Hepatic stellate cell (primary cell): ENCODE measurements at places on chromosomes 6 and 20.

GRCh38 chr20:13821876-13822275 lies 37.0 kb downstream of the NDUFAF5 start:
- DNase-seq = no peak

DNA sequence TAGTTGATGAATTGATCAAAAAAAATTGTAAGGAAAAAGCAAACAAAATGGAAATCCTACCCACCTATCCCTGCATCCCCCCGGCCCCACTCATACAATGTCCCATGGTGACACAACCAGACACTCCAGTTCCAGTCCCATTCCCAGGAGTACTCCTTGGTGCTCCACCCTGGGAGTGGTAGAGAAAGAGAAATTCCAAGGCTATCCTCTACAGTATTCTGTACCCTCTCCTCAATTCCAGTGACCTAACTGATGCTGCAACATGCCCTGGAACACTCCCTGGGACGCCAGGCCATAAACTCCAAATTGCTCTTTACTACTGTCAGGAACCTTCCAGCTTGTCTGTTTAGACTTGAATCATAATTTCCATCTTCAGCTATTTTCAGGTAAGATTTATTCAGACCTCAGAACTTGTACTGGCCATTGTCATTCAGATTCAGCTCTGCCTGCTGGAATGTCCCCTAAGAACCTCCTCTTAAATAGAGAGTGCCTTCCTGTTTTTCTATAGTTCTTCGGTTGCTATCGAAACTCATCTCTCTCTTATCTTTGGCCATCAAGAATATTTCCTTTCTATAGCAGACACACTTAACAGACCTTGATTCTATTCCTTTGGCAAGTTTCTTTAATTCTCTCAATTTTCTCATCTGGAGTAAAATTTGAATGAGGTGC lies 8.7 kb downstream of the GPX6 start:
- no peak for DNase-seq

GRCh38 chr6:90219209-90219985 lies 77.2 kb downstream of the BACH2 start:
- no peak for DNase-seq

GRCh38 chr6:56992703-56993102 lies 37.8 kb downstream of the BEND6 start:
- DNase-seq = no peak

GRCh38 chr6:128870746-128871145 lies 12.2 kb upstream of the LAMA2 start:
- DNase-seq = no peak

DNA sequence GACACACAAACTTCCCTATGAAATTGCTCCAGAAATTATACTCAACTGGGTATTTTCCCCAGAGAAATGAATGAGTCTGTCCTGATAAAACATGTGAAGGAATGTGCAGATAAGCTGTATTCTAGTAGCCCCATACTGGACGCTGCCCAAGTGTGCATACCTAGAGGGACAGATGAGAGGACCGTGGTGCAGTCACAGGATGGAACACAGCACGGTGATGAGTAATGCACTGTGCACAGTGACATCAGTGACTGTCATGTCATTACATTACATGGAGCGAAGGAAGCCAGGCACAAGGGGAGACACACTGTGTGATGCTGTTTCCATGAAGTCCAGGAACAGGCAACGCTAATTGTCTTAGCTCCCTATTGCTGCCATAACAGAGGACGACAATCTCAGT lies 155.5 kb downstream of the CDH4 start:
- DNase-seq = peak; percentile 20

DNA sequence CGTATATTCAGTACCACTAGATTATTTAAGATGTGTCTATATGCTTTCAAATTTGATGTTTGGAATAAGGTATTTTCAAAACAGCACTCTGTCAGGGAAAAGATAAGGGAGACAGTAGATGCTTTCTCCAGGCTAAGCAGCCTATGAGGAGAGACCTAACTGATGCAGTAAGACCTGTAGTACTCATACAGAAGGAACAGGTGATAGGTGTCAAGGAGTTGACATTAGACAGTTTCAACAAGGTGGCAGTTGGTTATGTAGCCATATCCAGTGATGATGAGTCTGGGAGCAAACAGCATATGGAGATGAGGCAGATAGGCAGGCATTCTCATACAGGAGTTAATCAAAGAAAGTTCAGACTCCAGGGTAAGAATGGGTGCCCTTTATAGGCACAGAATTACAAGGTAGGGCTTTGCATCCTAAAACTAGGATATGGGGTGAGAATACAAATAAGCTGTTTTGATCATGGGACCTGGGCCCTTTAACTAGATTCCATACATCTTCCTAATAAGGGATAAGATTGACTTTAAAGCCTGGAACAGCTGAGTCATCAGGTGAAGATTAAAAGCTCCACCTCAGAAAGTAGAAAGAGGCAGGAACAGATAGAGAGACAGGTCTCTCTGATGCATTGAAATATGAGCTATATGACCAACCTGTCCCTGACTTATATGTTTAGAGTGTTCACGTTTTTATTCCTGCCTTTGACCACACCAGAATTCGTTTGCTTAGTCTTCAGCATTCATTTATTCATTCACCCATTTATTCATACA lies 7.9 kb downstream of the RSPH4A start:
- DNase-seq = no peak

DNA sequence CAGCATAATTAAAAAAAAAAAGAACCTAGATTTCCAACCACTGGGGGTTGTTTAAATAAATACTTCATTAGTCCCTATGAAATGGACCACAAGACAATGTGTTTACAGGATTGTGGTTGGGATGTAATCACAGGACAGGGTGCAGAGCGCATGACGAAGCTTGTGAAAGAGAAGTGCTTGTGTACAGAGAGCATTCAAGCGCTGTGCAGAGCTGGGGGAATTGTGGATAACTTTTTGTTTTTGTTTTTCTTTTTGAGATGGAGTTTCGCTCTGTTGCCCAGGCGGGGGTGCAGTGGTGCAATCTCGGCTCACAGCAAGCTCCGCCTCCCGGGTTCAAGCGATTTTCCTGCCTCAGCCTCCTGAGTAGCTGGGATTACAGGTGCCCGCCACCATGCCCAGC lies 22.3 kb downstream of the LAMA5 start:
- DNase-seq = no peak

GRCh38 chr20:51700809-51701285 lies 67.3 kb downstream of the ATP9A start:
- peak; percentile 49 for DNase-seq

DNA sequence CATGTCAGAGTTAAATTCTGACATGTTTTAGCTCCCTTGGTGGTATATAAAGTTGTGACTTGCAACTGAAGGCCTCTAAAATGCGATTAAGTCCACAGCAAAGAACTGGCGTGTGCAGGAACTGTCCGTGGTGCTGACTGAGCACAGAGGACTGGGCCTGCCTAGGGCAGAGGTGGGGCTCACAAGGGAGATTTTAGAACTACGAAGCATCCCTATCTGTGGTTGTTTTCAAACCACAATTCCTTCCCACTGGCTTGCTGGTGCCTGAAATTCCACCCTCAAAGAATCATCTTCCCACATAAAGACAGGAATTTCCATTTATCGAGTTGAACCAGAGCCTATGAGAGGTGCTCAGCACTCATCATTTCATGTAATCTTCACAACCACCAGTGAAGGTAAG lies 30.1 kb downstream of the RIMS4 start:
- DNase-seq = peak; percentile 34

GRCh38 chr6:22470454-22471131 lies 98.8 kb upstream of the HDGFL1 start:
- no peak for DNase-seq

- no peak for DNase-seq
These were observed 336.2 kb downstream of the CDKAL1 start for GRCh38 chr6:20870493-20870892.

DNA sequence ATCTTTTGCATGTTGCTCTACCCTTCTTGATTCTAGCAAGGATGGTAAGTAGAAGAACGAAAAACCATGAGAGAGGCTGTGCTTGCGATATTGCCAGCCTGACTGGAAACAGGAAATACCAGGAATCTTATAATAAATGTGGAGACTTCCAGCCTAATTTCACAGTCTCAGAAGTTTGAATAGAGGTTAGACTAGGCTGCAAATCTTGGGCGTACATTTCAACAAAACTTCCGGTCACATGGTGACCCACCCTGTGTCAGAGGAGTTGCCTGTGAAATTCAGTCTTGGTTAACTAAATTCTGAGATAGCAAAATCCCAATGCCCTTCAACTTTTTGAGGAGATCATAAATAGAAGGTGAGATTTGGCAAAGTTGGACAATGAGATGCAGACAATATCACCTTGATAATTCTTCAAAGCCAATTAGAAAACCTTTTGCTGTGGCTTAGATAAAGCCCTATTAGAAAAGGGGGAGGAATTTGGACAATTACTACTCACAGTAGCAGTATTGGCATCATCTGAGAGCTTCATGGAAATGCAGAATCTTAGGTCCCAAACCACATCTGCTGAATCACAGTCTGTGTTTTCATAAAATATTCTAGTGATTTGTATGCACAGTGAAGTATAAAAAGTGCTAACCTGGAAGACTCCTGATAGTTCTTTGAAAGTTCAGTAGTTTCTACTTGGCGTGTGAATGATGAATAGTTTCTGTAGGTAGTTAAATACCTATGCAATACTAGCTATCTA lies 262.0 kb upstream of the JAG1 start:
- DNase-seq = no peak

- no peak for DNase-seq
These were observed 47.1 kb downstream of the HAO1 start for GRCh38 chr20:7893014-7893730.

- DNase-seq = peak; percentile 56
These were observed 6.0 kb upstream of the TRIM26 start for GRCh38 chr6:30219244-30219643.

GRCh38 chr20:18638768-18639167 lies 50.9 kb downstream of the DTD1 start:
- DNase-seq = no peak

- peak; percentile 27 for DNase-seq
These were observed 171.1 kb downstream of the PREX1 start for GRCh38 chr20:48656661-48657211.

DNA sequence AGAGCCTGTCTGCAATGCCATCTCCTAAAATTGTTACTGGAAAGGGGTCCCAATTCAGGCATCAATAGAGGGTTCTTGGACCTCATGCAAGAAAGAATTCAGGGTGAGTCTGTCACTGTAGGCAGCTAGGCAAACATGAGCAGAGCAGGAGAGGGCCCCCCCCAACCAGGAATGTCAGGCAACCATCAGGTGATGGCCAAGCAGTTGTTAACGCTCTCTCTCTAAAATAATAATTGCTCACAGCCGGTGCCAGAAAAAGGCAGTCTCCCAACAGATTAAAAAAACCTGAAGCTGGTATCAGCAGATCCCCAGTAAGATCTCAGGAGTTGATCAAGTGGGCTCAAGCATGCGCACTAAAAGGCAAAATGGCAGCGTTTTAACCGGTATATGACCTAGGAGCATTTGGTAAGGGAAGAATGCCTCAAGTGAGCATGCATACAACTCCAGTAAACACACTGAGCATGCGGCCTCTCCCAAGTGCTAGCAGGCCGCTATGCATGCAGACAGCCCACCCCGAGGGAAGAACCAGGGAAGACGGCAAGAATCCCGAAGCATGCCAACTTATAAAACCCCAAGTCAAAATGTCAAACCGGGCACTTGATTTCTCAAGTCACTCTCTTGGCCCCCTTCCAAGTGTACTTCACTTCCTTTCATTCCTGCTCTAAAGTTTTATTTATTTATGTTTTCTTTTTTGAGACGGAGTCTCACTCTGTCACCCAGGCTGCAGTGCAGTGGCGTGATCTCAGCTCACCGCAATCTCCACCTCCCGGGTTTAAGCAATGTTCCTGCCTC lies 44.0 kb upstream of the RNGTT start:
- DNase-seq = no peak

DNA sequence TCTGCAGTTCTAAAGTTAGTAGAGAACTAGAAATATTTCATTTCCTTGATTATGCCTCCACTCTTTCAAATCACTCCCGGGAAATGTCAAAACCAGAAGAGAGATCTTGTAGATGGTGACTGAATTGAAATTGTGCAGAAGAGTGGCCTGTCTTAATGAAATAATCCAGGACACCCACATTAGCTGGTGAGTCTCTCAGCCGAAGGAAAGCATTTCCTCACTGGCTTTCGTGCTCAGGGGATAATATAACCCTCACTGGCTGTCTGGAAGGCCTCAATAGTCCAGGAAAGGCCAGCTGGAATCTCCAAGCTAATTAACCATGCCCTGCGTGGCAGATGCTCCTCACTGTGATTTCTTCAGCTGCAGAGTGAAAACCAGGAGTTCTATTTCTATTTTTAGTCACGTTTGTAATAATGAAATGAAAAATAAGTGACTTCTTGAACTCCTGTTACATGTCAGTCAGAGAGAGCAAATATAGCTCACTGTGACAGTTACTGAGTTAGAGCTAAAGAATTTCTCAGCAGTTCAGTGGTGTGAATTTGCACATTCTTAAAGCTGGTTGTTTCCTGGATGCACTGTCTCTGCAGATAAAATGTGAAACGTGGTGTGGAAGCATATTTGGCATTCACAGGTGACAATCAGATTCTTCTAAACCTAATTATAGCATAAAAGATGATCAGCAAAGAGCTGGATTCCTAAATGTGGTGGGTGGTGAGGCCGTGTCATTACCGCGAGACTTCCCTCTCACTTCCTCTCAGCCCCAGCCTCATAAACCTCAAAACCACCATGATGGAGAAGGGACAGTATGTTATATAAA lies 211.7 kb downstream of the LMBRD1 start:
- DNase-seq = peak; percentile 32

GRCh38 chr20:16801919-16802651 lies 53.9 kb downstream of the OTOR start:
- DNase-seq = peak; percentile 11

- no peak for DNase-seq
These were observed 4.9 kb downstream of the PRKN start for GRCh38 chr6:162722633-162723032.

DNA sequence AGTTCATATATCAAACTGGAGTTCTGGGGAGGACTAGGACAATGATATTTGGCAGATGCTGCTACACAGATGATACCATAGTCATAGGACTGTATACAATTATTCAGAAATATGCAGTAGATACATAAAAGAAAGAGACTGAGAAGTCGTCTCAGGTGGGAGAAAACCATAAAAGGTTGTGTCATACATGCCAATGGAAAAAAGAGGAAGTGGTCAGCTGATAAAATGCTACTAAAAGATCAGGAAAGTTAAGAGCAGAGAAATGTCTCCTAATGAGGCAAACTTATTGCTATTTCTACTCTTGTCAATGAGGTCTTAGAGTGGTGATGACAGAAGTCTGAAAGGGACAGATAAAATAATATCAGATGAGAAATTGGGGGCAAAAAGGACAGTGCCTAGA lies 407.6 kb downstream of the COL12A1 start:
- no peak for DNase-seq

DNA sequence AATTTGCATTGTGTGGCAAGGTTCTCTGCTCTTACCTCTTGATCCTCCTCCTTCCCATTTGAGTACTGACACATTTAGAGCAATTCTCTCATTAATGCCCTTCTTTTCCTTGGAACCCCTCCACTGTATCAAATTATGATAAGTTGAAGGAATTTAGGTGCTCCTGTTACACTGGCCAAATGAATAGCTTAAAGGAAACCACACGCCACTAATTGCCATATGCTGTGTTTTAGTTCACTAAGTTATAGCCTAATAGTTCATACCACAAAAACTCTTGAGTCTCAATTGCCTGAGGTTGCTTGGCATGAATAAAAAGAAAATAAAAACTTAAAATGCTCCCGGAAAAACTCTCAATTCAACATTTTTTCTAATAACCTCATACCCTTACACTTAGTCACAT lies 1239.3 kb downstream of the EPHA7 start:
- DNase-seq = no peak
